ENCODE measurements at places on chromosomes 12 and 14.

- DNase-seq = no peak
These were observed 15.8 kb downstream of the PRKD1 start for GRCh38 chr14:29911810-29912209.

GRCh38 chr14:54776361-54777001, 126.1 kb downstream of the GCH1 start:
- peak; percentile 55 for DNase-seq

DNA sequence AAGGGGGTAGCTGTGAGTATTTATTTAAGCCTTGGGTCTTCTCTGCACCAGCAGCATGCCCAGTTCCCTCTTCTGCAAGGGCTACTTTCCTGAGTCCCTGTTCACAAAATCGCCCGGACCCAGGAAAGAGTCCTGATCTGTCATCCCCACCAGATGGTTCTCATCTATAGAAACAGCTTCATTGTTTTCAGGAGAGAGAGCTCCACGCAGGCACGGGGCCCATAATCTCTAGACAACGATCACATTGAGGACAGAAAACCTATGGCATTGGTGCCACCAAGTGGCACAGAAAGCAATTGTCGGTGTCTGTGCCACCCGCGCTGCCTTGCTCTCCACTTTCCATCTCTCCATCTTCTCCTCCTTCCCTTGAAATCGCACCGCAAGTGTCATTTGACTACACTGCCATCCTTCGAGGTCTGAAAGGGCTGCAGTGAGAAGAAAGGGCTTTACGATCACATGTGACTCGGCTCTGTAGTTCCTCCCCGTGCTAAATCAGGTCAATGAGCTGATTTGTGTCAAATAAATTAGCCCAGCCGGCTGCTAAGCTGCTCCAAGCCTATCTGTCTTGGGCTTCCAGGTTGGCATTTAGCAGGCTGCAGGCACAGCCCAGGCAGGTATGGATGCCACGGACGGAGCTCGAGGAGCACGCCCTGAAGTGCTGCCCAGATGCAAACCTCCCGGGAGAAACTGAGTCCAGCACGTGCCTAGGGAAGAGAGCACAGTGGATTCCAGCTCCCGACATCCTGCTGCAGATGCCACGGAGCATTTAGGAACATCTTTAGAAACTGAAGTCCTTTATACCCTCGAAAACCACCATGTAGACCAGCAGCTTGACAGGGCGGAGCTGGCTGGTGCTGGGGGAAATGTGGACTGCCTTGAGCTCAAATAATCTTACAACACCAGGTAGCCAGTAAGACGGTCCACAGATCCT, 28.8 kb downstream of the SPRING1 start:
- DNase-seq = peak; percentile 15

DNA sequence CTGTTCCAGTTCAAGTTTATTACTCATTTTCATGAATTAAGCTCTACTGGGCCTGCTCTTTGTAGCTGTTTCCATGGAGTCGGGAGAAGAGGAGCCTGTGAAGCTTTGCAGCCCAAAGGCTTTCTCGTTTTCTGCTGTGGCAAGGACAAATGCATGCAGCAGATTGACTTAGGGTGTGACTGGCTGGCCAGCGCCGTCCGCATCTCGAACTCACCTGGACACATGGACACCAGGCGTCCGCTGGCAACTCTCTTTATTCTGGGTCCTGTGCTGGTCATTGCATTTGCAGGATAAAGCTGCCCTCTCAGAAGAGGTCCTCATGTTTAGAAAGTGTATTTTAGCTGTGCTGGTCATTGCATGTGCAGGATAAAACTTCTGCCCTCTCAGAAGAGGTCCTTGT, 350.4 kb downstream of the TMEM121 start:
- no peak for DNase-seq
